NCI-H187 (cell line): ENCODE measurements at places on chromosomes 13 and 19.

DNA sequence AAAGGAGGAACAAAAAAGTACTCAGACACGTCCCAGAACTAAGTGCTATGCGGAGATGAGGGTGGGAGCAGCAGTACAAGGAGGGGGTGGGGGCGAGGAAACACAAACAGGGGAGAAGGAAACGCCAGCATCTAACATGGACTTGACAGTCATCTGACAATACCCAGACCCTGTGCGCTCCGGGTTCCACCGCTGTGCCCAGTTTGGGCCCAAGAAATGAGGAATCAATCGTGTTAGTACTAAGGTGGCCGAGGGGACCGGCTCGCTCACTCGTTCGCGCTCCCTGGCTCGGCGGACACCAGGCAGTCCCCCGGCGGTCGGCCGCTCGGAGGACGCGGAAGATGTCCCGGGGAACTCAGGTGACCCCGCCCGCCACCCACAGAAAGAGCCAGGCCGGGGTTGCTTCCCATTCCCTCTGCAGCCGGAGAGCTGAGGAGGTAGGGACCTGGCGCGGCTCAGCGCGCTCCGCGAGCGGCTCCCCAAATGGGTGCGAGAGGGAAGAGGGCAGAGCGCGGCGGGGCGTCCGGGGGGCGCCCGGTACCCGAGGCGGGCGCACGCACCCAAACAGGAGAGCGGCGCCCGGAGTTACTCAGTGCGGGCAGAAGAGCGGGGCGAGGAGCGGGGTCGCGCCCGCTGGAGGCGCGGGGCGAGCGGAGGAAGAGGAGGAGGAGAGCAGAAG, 616 bp downstream of the TSHZ3 start:
- DNase-seq, result no peak

- DNase-seq, result no peak
Measured at GRCh38 chr13:45242070-45242469, 41.2 kb upstream of the KCTD4 start.

DNA sequence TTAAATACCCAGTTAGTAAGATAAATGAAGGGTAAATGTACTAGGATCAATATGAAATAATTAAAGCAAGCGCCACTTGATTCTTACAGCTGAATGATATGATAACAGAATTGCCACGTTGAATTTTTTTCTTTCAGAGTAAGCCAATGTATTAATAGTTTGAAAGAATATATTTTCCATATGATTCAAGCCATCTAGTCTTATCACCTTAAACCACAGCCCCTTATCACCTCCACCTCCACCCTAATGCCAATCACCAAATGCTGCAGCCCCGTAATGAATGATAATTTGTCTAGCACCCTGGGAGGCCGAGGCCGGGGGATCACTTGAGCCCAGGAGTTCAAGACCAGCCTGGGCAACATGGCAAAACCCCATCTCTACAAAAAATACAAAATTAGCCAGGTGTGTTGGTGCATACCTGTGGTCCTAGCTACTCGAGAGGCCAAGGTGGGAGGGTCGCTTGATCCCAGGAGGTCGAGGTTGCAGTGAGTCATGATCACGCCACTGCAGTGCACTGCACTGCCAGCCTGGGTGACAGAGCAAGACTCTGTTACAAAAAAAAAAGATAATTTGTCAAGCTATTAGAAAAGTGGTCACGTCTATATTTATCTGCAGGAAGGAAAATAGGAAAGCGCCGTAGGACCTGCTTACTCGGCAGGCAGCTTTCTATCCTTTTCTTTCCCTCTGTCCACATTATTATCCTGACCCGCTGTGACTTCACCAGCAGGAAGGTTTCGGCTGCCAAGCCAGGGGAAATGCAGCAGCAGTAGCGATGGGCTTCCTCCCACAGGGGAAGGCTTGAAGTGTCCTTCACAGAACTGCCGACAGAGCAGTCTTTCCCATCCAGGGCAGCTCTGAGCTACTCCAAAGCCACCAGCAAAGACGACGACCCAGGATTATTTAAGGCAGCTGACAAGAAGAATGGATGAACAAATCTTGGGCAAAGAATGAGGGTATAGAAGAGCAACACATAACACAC, 19.7 kb upstream of the CLN5 start:
- no peak for DNase-seq

GRCh38 chr19:33214596-33214995, 11.1 kb downstream of the SLC7A10 start:
- no peak for DNase-seq

GRCh38 chr13:109776575-109776974, 9.8 kb downstream of the IRS2 start:
- DNase-seq, result no peak

DNA sequence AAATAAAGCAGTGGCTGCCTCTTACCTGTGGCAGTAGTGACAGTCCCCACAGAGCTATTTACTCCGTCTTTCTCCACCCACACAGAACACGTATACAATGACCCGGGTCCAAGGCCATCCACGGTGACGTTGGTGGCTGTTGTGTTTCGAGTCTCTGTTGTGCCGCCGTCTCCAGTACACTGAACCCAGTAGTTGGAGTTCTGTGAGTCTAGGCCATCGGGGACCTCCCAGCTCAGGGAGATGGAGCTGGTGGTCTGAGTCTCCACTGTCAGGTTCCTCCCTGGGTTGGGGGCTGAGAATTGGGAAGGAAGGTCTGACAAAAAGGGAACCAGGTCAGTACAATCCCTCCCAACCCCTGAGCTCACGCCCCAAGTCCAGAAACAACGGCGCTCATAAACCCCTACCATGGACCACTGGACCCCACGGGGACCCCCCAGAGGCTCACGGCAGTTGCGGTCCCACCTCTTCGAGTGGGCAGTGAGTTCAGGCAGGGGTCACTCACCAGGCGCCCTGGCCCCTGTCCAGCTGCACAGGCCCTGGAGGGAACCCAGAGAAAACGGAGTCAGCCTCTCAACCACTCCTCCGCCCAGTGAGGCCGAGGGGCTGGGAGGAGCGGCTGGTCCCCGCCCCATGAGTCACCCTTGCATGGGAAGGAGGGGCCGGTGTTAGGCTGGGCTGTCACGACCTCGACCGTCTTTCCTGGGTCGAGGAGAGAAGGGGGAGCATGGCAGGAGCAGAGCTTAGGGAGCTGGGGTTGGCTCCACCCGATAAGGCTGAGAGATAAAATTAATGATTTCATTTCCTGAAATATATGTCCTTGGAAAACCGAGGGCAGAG, 2.4 kb downstream of the PTPRH start:
- no peak for DNase-seq

GRCh38 chr19:34244611-34245299, 9.6 kb upstream of the GARRE1 start:
- DNase-seq, result no peak

GRCh38 chr13:41603917-41604316, 146.6 kb downstream of the RGCC start:
- DNase-seq, result no peak

DNA sequence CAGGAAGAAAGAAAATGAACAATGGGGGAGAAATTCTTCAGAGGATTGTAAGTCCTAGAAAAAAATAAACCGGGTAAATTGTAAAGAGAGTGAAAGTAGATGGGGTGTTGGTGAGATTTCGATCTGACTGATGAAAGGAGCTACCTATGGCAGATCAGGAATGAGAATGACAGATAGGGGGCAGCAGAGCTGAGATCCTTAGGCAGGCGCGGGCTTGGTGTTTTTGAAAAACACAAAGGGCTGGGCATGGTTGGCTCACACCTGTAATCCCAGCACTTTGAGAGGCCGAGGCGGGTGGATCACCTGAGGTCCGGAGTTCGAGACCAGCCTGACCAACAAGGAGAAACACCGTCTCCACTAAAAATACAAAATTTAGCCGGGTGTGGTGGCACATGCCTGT, 1468.6 kb upstream of the SLC10A2 start:
- no peak for DNase-seq

DNA sequence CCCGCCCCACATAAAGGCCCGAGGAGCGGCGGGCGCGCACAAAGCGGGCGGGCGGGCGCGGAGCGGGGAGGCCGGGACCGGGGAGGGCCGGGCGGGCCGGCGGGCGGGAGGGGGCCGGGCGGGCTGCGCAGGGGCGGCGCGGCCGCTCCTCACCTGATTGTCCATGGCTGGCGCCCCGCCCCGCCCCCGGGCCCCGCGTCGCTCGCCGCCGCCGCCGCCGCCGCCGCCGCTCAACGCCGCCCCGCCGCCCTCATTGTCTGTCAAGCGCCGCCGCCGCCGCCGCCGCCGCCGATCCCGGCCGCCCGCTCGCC, 200 bp downstream of the MLLT1 start:
- no peak for DNase-seq

- DNase-seq, result peak; percentile 5
Measured at GRCh38 chr19:45882652-45883585, 3.0 kb downstream of the IRF2BP1 start.

DNA sequence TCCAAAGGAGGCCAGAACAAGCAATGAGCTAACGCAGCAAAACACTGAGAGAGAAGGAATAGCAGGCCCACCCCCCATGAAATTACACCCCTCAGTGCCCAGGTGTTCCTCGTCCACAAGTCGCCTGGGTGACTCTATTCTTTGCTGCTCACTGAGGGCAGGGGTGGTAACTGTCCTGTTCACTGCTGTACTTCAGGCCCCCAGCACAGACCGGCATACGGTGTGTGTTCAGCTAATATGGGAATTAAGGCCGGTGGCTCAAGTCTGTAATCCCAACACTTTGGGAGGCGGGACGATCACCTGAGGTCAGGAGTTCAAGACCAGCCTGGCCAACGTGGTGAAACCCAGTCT, 31.9 kb downstream of the DHRS12 start:
- DNase-seq, result no peak

DNA sequence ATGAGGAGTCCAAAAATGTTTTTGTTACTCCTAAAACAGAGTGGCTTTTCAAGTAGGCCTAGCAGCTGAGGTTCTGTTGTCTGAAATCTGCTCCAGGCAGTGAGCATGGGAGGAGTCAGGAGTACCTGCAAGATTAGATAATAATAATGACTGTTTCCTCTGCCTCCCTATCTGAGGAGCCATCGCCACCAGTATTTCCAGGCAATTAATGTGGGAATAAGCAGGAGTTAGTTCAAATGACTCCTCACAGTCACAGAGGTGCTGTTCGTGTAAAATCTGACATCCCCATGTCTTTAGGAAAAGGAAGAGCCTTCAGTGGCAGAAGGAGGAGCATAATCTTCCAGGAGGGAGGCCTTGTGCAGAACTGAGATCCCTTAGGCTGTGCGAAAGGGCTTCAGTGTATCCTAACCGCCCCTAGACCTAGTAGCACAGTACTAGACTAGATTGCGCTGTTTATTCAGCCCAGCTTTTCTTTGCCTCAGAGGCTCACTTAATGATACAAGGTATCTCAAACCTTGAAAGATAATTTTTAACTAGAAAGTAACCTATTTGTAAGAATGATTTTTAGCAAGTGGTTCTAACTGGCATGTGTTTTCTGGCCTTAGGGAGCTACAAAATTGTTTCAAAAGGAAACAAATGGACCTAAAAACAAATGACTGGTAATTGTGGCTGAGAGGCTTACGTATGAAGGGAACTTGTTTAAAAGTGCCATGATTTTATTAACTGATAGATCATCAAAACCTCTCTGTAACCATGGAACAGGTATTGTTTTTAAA, 49.0 kb downstream of the FREM2 start:
- no peak for DNase-seq

DNA sequence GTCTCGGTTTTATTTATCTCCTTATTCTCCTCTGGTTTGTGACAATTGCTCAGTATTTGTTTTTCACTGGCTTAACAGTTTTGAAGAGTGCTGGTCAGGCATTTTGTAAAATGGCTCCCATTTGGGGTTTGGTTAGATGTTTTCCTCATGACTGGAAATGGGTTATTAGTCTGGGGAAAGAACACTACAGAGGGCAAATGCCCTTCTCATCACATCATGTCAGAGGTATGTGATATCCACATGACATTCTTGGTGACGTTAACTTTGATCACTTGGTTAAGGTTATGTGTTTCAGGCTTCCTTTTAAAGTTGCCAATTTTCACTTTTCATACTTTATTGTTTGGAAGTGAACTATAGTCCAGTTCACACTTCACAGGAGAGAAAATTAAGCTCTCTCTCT, 74.8 kb upstream of the KLHL1 start:
- no peak for DNase-seq

DNA sequence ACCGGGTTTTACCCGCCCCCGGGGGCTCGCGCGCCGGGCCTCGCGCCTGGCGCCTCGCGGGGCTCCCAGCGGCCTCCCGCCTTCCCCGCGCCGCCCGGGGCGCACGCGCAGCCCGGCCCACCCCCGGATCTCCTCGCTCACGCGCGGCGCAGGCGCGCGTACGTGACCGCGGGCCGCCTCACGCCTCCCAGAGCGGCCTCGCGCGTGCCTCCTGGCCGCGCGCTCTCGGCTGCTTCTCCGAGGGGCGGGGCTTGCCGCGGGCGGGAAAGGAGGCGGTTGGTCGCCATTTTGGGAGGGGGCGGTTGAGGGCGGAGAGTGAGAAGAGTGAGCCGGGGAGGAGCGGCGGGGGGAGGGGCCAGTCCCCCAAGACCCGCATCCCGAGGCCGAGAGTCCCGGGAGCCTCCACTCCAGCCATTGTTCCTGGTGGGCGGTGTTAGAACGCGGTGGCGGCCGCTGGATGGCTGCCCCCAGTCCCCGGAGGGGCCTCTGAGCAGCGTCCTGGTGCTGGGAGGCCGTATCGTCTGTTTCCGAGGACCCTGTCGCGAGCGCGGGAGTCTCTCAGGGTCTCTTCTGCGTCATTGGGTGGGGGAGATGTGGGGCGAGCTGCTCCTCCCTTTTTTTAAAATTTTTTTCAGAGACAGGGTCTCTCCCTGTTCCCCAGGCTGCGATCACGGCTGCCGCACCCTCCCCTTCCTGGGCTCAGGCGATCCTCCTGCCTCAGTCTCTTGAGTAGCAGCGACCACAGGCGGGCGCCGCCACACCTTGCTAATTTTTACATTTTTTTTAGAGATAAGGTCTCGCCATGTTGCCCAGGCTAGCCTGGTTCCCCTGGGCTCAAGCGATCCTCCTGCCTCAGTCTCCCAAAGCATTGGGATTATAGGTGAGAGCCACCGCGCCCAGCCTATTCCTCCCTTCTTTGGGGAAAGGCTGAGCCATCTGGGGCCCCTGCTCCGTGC, at the start of gene ZNF541:
ZNF541 (minus strand) TSS at position 78 of the 956 bp plus-strand sequence. CDS start 17,292 bp downstream, outside the sequence.
- no peak for DNase-seq

- DNase-seq, result no peak
Measured at GRCh38 chr13:30334663-30335386, 27.5 kb upstream of the KATNAL1 start.

DNA sequence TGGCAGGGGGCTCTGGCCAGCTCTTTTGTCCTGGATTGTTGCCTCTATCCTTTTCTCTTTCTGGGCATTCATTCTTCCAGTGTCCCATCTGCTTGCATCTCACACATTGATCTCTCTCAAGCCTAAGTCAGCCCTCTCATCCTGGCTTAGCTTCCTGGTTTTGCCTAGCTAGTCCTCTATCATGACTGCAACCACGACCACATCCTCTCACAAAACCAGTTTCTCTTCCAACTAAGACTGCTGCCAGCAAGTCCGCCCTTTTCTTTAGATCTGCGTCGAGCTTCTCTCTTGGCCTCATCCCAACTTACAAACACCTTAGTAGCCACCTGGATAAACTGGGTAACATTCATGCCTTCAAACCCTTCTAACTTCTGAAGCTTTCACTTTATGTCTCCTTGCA, 212.2 kb upstream of the HTR2A start:
- DNase-seq, result no peak

- DNase-seq, result no peak
Measured at GRCh38 chr19:10145031-10145430, 25.3 kb upstream of the EIF3G start.

- DNase-seq, result no peak
Measured at GRCh38 chr13:71492346-71492871, 374.6 kb downstream of the DACH1 start.
